ENCODE measurements at places on chromosomes 1 and 21. TPM values are rescaled to one million over a fixed set of nuclear protein-coding genes. Genes with fewer than 3 reads are reported as not detected.

The CHIA gene
- total RNA-seq, result not detected

The CLEC20A gene
- total RNA-seq, result not detected

The NBPF6 gene
- total RNA-seq, result not detected

The TEDDM1 gene
- total RNA-seq, result not detected

The C1orf226 gene
- total RNA-seq, result 4.7 TPM

The RIMKLA gene
- 4.1 TPM for total RNA-seq

The IGFN1 gene
- not detected for total RNA-seq

The HMGCS2 gene
- 1.5 TPM for total RNA-seq

The SPRR2F gene
- not detected for total RNA-seq

The COL8A2 gene
- 0.04 TPM for total RNA-seq

The NBPF20 gene
- 3.1 TPM for total RNA-seq

The RHOU gene
- total RNA-seq, result 18.5 TPM

The TFF1 gene
- 0.24 TPM for total RNA-seq

The SLC9C2 gene
- total RNA-seq, result not detected

The PIP5K1A gene
- total RNA-seq, result 43.8 TPM

The GPA33 gene
- not detected for total RNA-seq

The EFHD2 gene
- 12.7 TPM for total RNA-seq

The MAB21L3 gene
- 0.55 TPM for total RNA-seq

The CELA2B gene
- not detected for total RNA-seq

The PLA2G4A gene
- not detected for total RNA-seq

The CRYAA gene
- 5.2 TPM for total RNA-seq

The SPRR2G gene
- not detected for total RNA-seq

The RXFP4 gene
- not detected for total RNA-seq

The NUDT4B gene
- total RNA-seq, result 3.6 TPM

The TP73 gene
- total RNA-seq, result 0.69 TPM

The TMEM61 gene
- not detected for total RNA-seq

The MROH7 gene
- total RNA-seq, result 0.09 TPM

The SH2D1B gene
- total RNA-seq, result not detected

The LCE2D gene
- total RNA-seq, result not detected

The C1orf167 gene
- total RNA-seq, result not detected

The S100A6 gene
- 85.0 TPM for total RNA-seq

The DNM3 gene
- total RNA-seq, result not detected

The CRYBG2 gene
- total RNA-seq, result 1.3 TPM

The HPCA gene
- not detected for total RNA-seq

The SNX7 gene
- total RNA-seq, result 33.5 TPM

Measured in HepG2 (cell line).